ENCODE measurements at places on chromosomes 3 and 15.

GRCh38 chr3:127791221-127791913 is 30.9 kb downstream of the MGLL start:
- DNase-seq, result no peak

GRCh38 chr3:73926360-73927202 is 301.8 kb upstream of the PDZRN3 start:
- DNase-seq, result no peak

DNA sequence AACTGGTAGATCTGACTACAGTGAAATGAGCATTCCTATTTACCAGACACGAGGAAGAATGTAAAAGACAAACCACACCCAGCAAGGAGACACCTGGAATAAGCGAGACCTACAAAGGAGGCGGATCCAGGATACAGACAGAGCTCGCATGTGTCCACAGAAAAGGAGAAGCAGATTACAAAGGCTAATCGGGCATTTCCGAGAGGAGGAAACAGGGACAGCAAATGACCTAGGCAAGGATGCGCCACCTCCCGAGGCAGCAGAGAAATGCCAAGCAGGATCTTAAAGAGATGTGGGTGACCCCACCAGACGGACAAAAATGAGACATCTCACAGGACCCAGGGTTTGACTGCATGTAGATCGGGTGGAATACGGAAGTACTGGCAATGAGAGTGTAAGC is 63.2 kb upstream of the IQSEC1 start:
- DNase-seq, result no peak

DNA sequence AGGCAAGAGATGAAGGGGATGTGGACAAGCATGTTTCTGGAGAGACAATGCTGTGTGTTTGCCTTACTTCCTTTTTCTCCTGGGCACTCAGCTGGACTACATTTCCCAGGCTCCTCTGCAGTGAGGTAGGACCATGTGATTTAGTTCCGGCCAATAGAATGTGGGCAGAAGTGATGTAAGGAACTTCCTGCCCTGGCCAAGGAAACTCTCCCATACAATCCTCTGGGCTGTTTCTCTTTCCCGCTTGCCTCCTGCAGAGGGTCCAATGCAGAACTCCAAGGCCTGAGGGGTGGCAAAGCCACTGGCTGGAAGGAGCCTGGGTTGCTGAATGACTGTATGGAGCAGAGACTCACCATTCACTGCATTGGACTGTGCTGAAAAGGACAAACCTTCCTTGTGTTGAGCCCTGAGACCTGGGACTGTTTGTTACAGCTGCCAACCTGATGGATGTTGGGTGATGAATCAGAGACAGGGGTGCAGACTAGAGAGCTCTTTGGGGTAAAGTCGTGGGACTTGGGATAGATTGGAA is 82.7 kb upstream of the SLC6A6 start:
- DNase-seq, result peak; percentile 39

Data from SW 1271 (cell line).